ENCODE measurements at places on chromosomes 5 and 9.

DNA sequence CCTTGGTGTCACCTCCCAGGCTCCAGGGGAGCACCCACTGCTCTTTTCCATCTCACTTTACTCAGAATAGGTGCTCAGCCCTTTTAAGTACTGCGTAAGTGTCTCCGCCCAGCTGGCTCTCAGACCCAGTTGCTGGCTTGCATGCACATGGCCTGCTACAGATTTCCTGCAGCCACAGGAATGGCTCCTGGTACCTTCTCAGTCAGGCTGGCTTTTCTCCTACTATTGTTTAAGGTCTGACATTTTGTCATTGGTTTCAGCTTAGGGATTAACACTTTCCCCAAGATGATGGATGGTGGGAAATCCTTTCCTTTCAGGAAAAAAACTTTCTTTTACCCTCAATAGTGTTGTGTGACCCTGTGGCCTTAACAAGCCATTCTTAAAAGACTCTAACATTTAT, 1652.3 kb upstream of the WWC1 start:
- DNase-seq = no peak

- DNase-seq = no peak
Measured at GRCh38 chr5:89327608-89328007, 444.6 kb upstream of the MEF2C start.

GRCh38 chr5:162096448-162096847, 28.9 kb downstream of the GABRG2 start:
- no peak for DNase-seq

DNA sequence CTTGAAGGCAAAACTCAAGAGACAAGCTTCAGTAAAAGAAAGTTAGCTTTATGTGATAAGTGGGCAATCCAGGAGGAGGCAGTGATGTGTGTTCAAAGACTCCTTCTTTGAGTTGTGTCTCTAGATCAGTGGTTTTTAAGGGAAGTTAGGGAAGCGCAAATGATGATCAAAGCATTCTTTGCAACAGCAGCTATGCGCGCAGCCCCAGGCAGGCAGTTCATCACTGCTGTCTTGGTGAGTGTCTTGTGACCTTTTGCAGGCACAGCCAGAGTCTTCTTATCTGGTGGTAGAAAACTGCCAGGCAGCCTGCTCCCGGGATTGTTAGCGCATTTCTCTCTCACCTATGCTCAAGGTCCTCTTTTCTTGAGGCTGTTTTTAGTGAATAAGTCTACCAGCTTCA, 40.3 kb upstream of the CLK4 start:
- DNase-seq = no peak

DNA sequence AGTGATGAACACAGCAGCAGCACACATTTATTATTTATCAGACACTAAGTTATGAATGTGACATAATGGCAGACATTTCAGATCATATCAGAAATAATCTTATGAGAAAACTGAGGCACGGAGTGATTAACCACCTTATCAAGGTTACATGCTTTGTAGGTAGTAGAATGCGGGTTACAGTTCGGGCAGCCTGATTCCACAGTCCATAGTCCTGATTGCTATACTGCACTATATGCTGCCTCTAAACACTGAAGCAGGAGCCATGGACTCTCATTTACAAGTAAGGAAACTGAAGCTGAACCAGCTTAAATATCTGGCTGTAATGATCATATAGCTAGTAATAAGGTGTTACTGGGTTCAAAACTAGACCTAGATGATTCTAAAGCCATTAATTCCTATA, 291.3 kb upstream of the ADAMTSL1 start:
- no peak for DNase-seq
